ENCODE measurements at places on chromosomes 5 and 9.

DNA sequence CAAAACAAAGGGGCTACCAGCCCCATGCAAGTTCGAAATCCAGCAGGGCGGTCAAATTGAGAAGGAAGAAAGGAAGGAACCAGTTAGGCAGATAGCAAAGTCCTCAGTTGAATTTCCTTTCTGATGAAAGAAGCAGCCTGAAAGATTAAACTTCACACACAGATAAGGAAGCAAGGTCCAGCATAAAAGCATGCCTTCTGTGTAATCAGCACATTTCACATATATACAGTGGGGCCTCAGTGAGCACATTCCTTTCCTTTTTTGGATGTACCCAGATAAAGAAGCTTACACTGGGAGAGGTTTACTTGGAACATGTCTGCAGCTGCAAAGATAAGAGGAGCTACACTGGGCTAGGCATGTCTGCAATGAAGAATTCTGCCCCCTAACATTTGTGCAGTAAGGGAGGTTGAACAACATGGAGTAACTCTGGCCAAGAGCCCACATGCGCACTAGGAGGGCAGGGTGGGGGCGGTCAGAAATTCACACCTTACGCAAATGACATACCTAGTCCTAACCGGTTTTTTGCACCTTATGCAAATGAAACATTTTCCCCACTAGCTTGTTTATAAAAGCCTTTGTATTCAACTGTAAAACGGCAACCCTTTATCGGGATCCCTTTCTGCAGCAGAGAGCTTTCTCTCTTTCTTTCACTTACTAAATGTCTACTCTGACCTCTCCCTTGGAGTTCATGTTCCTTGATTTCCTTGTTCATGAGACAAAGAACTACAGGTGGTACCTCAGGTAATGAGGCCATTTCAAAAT lies 149.7 kb upstream of the FBXL17 start:
- no peak for DNase-seq

- peak; percentile 30 for DNase-seq
These were observed 35.5 kb upstream of the LRRTM2 start for GRCh38 chr5:138910546-138911185.

DNA sequence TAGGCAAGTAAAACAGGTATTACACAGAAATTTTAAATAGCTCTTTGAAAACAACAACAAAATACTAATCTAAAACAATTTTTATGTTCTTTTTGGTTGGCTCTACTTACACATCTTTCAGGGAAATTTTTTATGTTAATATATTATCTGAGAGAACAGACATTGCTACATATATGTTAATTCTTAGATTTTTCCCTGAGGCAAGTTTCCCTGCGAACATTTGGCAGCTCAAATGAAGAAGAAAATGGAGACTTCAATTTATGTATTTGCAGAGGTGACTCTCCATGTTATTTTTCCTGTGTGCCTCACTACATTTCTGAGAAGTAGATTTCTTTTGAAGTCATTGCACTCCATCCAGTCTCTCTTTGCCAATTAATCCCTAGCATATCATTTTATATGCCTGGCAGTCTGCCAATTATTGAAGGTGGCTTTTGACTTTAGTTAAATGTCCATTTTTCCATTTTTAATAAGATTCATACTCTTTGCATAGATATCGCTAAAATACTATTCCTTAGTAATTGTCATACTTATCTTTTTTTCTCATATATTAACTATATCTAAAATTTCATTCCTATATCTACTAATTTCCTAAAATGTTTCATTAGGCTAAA lies 908.2 kb upstream of the CDH10 start:
- DNase-seq = no peak

DNA sequence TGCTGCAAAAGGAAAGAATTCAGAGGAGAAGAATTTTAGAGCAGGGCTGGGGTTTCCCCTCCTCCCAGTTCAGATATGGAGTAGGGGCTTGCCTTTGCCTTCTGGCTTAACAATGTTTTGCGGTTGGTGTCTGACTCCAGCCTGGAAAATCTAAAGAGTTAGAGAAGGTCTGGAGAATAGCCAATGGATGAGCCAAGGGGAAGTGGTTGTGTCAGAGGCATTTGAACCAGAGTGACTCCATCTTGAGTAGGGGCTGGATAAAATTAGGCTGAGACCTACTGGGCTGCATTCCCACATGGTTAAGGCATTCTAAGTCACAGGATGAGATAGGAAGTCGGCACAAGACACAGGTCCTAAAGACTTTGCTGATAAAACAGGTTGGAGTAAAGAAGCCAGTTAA lies 133.7 kb downstream of the DIRAS2 start:
- DNase-seq = no peak

- DNase-seq = no peak
These were observed 415.4 kb upstream of the SEMA6A start for GRCh38 chr5:116989995-116990394.

GRCh38 chr5:172553167-172553566 lies 87.9 kb upstream of the NEURL1B start:
- DNase-seq = no peak

GRCh38 chr5:179759581-179760551 lies 27.2 kb downstream of the MAML1 start:
- no peak for DNase-seq

DNA sequence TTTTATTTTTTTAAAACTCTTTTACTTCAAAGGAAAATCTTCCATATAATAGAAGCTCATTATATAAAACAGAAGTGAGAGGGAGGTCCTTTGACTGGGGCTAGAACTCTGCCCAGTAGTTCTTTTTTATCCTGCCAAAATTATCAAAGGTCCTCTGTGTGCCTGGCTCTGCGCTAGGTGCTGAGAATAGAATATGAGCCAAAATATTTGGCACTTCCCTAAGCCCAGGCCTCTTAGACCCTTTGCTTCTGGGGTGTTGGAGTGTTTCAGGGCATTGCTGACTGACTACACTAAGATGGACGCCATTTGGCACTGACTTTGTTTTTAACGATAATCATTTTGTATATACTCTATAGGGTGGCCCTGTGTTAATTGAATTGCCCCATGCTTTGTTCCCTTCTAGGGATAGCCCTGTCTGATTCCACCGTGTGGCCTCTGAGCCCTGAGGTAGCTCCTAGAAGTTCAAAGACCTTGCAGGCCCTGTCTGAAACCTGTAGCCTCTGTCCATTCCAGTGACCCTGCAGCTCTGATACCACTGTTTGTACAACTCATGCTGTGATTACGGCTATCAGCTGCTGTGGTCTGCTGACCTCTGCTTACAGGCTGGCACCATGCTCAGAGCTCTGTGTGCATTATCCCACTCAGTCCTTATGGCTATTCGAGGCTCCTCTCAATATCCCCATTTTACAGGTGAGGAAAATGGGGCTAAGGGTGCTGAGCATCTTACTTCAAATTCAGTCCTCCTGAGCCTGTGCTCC lies 84.3 kb upstream of the SHB start:
- no peak for DNase-seq

- no peak for DNase-seq
These were observed 151.1 kb upstream of the TAS2R1 start for GRCh38 chr5:9781275-9781674.

- no peak for DNase-seq
These were observed 319.2 kb upstream of the PANK3 start for GRCh38 chr5:168898247-168898911.

GRCh38 chr5:34926318-34926888 lies 3.0 kb upstream of the DNAJC21 start:
- DNase-seq = no peak

- no peak for DNase-seq
These were observed 95.4 kb upstream of the RETREG1 start for GRCh38 chr5:16712178-16712577.

DNA sequence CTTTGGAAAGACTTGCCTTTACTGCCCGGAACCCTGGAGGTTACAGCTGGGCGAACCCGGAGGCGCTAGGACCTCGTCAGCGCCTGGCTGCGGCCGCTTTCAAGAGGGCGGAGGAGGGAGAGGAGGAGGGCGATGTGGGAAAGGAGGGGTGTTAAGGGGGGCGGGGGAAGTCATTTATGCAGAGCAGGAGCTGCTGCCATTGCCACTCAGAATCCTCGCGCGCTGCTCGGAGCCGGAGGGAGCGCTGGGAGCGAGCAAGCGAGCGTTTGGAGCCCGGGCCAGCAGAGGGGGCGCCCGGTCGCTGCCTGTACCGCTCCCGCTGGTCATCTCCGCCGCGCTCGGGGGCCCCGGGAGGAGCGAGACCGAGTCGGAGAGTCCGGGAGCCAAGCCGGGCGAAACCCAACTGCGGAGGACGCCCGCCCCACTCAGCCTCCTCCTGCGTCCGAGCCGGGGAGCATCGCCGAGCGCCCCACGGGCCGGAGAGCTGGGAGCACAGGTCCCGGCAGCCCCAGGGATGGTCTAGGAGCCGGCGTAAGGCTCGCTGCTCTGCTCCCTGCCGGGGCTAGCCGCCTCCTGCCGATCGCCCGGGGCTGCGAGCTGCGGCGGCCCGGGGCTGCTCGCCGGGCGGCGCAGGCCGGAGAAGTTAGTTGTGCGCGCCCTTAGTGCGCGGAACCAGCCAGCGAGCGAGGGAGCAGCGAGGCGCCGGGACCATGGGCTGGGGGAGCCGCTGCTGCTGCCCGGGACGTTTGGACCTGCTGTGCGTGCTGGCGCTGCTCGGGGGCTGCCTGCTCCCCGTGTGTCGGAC lies at the start of gene PCSK5:
Gene PCSK5, plus strand, starts transcription at position 202 of the 805 bp plus-strand sequence. Its CDS starts 509 bp downstream, at position 711.
- peak; percentile 96 for DNase-seq

- DNase-seq = no peak
These were observed 53.3 kb downstream of the NREP start for GRCh38 chr5:111703662-111704061.

GRCh38 chr5:6472792-6473191 lies 24.1 kb downstream of the UBE2QL1 start:
- no peak for DNase-seq

- DNase-seq = no peak
These were observed 27.2 kb upstream of the MED10 start for GRCh38 chr5:6405591-6405990.

DNA sequence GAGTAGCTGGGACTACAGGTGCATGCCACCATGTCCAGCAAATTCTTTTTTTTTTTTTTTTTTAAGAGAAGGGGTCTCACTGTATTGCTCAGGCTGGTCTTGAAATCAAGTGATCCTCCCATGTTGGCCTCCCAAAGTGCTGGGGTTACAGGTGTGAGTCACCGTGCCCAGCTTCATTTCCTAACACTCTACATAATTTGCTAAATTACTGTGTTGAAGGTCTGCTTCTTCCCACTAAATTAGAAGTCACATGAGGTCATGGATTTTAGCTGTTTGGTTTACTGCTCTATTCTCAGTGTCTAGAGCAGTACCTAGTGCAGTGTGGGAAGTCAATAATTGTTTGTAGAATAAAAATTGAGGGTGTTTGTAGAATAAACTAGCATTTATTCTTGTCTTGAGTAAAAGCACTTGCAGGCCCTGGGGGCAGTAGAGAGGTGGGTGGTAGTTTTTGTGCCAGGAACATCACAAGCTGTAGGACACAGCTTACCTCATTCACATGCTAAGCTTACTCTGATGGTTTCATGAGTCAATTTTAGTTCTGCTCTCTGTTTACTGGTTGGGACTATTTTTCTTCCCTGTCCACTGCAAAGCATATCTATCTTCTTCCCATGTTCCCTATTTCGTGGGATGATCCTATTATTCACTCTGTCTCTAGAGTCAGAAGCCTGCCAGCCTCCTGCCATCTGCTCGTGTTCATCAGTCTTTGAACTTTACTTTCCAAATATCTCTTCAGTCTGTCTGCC lies 7.0 kb downstream of the TEX48 start:
- no peak for DNase-seq

- DNase-seq = no peak
These were observed 436.1 kb downstream of the CDH10 start for GRCh38 chr5:24208686-24209106.

GRCh38 chr9:7304627-7304995 lies 495.0 kb downstream of the DMAC1 start:
- no peak for DNase-seq

DNA sequence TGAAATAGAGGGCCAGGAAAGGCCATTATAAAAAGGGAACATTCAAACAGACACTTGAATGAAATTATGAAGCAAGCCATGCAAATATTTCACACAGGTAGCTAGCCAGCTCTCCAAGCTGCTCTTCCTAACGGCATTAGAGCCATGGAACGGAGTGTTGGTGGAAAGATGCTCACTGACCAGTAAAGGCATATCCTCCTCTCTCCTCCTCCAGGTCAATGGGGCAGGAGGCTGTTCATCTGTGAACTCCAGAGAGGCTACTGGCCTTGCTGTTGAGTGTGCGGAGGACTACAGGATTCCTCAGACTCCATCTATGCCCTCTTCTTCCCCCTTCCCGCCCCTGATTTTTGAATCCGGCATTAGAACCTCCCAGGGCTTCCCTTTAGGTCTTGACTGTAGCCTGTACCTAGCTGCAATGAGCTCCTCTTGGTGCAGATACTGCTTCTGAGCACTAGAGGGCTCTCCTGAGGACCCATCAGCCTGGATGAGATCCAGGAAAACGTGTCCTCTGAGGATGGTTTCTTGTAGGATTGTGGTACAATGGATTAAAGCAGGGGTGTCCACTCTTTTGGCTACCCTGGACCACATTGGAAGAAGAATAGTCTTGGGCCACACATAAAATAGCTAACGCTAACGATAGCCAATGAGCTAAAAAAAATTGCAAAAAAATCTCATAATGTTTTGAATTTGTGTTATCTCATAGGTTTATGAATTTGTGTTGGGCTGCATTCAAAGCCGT lies 162.2 kb downstream of the SREK1 start:
- DNase-seq = peak; percentile 62

DNA sequence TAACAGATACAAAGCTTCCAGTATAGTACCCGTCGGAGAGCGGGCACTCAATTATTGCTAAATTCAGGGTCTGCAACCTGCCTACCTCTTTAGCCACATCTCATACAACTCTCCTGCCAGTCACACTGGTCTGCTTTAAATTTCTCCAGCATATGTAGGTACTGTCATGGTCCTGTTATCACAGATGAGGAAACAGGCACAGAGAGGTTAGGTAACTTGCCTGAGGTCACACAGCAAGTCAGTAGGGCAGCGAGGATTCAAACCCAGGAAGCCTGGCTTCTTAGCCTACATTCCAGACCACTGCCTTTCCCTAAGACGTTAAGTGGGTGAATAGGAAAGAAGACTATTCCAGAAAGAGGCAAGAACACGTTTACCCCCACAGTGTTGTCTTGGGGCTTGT lies 186.0 kb upstream of the NFIB start:
- DNase-seq = no peak

DNA sequence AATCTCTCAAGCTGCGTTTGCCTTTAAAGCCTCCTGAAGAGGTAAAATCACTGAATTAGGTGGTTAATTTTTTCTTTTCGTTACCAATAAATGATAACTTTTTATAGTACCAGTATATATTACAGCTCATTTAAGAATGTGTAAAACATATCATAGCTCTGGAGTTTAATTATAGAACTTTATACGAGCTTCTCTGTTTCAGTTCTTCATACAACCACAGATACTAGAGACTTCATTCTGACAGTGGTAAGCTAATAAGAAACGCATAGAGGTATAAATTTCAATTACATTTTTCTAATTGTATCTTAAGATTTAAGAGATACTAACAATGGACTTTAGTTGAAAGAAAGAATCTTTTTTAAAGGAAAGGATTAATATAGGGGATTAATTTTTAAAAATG lies 73.9 kb downstream of the PBX3 start:
- DNase-seq = no peak

DNA sequence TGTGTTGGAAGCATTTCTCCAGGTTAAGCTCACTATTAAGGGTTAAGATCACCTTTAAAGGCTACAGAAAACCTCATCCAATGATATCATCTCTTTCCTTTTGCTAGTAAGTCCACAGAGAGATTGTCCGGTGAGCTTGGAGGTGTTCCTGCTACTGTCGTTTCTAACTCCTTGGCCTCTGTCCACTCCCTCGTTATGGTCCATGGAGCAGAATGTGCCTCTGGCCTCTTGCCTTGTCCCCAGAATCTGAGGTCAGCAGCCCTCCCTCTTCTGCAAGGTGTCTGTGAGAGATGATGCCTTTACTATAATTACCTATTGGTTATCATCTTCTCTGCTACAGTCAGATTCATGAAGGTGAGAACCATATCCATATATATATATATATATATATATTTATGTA lies 15.0 kb downstream of the ORM2 start:
- no peak for DNase-seq

Measured in WERI-Rb-1 (cell line).